ENCODE measurements at places on chromosomes 2 and 18.

- no peak overlapping the region for H3K4me3 ChIP-seq
- H3K27me3 ChIP-seq, result no peaks in the 10 kb centered on the region
- DNase-seq, result peak; percentile 44
- peaks cover 3% of the 10 kb centered on the region for H3K36me3 ChIP-seq
Observed at GRCh38 chr2:169715379-169716237, 18.0 kb upstream of the KLHL23 start.

GRCh38 chr2:176978921-176979320 is 233.7 kb upstream of the HNRNPA3 start:
- H3K4me1 ChIP-seq, result no peaks in the 10 kb centered on the region
- H3K4me3 ChIP-seq, result no peak overlapping the region
- no peak overlapping the region for H3K27ac ChIP-seq
- no peaks in the 10 kb centered on the region for H3K36me3 ChIP-seq

DNA sequence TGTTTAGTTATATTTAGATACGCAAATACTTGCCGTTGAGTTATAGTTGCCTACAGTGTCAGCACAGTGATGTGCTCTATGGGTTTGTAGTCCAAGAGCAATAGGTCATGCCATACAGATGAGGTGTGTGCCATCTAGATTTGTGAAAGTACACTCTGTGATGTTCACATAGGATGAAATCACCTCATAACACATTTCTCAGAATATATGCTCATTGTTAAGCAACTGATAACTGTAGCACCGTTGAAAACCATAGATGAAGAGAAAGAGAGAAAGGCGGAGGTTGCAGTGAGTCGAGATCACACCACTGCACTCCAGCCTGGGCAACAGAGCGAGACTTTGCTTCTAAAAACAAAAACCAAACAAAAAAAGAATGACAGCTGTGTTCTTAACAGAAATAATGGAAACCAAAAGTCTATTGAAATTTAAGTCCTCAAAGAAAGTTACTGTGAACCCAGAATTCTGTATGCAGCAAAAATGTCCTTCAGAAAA is 9.5 kb downstream of the DGKD start:
- H3K4me3 ChIP-seq, result no peak overlapping the region
- no peak for DNase-seq
- H3K27ac ChIP-seq, result no peak overlapping the region
- peaks cover 4% of the 10 kb centered on the region for H3K36me3 ChIP-seq
- no peaks in the 10 kb centered on the region for H3K27me3 ChIP-seq

DNA sequence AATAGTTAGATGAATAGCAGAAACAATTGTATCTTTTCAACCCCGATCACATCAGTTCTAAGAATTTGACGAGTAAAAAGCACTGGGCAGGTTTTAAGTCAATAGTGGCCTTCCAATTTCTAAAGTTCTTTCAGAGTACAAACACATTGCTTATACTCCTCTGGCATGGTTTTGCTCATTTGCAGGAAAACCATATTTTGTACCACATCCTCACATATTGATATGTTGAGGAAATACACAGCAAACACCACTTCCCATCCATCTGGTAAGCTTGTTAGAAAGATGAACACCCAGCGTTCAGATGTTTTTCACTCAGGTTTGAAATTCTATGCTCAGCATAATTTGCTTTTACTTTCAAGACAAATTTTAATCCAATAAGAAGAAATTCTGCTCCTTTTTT is 344.6 kb upstream of the ACVR2A start:
- no peaks in the 10 kb centered on the region for H3K36me3 ChIP-seq
- H3K27me3 ChIP-seq, result no peaks in the 10 kb centered on the region
- H3K4me3 ChIP-seq, result no peak overlapping the region
- H3K27ac ChIP-seq, result no peak overlapping the region
- DNase-seq, result no peak
- no peaks in the 10 kb centered on the region for H3K4me1 ChIP-seq

- H3K4me1 ChIP-seq, result no peaks in the 10 kb centered on the region
- H3K36me3 ChIP-seq, result no peaks in the 10 kb centered on the region
- DNase-seq, result no peak
- H3K27ac ChIP-seq, result no peak overlapping the region
- no peak overlapping the region for H3K4me3 ChIP-seq
- H3K27me3 ChIP-seq, result no peaks in the 10 kb centered on the region
Observed at GRCh38 chr18:37230768-37231167, 334.8 kb downstream of the CELF4 start.

GRCh38 chr18:63346480-63347183 is 20.4 kb downstream of the KDSR start:
- H3K4me1 ChIP-seq, result peaks cover 8% of the 10 kb centered on the region
- no peak overlapping the region for H3K4me3 ChIP-seq
- peaks cover 72% of the 10 kb centered on the region for H3K36me3 ChIP-seq
- DNase-seq, result no peak

DNA sequence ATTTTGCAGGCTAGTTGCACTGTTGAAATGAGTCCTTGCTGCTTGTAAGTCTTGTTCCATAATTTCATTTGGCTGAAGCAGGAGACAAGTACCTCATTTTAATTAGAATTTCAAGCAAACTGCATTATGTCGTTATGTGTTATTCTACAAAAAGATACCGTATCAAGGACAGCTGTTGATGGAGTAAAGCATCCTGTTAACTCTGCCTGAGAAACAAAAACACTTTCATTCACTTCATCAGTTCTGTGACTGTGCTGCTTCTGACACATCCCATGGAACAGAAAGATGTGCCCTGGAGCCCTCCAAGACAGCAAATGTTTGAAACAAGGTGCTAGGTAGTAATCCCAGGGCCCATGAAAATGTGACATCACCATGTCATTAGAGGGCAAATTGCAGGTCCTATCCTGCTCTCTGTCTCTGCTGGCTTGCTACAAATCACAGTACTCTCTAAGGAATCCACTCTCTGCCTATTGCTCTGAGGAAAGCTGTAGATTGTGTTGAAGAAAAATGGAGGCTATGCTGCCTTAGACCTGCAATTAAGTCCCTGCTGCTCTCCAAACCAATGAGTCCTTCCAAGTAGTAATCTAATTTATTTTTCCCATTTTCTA is 209.7 kb upstream of the PARD3B start:
- no peaks in the 10 kb centered on the region for H3K27me3 ChIP-seq
- H3K4me1 ChIP-seq, result peaks cover 2% of the 10 kb centered on the region
- H3K27ac ChIP-seq, result no peak overlapping the region
- H3K36me3 ChIP-seq, result no peaks in the 10 kb centered on the region
- no peak overlapping the region for H3K4me3 ChIP-seq
- DNase-seq, result no peak

- peak overlapping the region; percentile 96 for H3K27ac ChIP-seq
- no peaks in the 10 kb centered on the region for H3K36me3 ChIP-seq
- peaks cover 18% of the 10 kb centered on the region for H3K4me1 ChIP-seq
Observed at GRCh38 chr2:24490181-24490689, 819 bp upstream of the NCOA1 start.

DNA sequence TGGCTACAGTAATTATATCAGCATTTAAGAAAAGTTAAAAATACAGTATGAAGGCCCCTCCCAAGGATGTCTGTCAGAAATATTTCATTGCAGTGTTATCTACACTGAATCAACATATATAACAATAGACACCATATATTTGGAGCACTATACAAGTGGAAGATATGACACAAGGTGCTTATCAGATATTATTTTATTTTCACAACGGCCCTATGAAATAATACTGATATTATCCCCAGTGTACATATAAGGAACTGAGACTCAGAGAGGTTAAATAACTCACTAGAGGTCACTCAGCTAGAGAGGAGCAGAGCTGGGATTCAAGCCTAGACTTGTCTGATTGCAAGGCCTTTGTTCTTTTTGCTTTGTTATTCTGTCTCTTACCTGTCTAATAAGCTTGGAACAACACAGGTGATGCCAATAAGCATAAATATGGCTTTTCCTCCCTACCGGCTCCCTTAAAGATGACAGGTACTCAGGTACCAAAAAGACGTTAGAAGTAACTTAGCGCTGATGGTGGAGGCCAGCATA is 4.7 kb upstream of the SLC40A1 start:
- peaks cover 8% of the 10 kb centered on the region for H3K4me1 ChIP-seq
- H3K27ac ChIP-seq, result no peak overlapping the region
- peaks cover 4% of the 10 kb centered on the region for H3K27me3 ChIP-seq
- DNase-seq, result no peak
- no peaks in the 10 kb centered on the region for H3K36me3 ChIP-seq

DNA sequence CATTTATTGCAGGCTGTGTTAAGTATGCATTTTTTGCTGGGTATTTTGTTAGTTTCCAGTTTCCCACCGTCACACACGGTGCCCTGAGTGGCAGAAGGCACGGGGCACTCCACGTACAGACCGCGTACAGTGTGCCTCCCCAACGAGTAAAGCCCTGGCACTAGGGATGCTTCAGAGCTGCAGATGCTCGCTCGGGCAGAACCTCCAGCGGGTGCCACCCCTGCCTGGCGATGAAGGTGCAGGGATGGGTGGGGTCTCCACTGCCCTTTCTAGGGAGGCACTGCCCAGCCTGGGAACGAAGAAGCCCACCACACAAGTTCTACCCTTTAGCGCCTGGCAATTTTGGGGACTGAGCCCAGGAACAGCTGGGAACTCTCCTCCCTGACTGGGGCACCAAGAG is 4.1 kb downstream of the GREB1 start:
- peaks cover 2% of the 10 kb centered on the region for H3K27me3 ChIP-seq
- H3K27ac ChIP-seq, result no peak overlapping the region
- H3K4me1 ChIP-seq, result peaks cover 24% of the 10 kb centered on the region
- H3K36me3 ChIP-seq, result no peaks in the 10 kb centered on the region
- no peak for DNase-seq

- H3K27me3 ChIP-seq, result no peaks in the 10 kb centered on the region
- H3K4me1 ChIP-seq, result peaks cover 22% of the 10 kb centered on the region
- H3K27ac ChIP-seq, result no peak overlapping the region
- H3K4me3 ChIP-seq, result no peak overlapping the region
Observed at GRCh38 chr2:237575869-237576862, 9.8 kb downstream of the PRLH start.

All from muscle of leg (tissue), 16 donors.